ENCODE measurements at places on chromosomes 7 and 10.

GRCh38 chr7:157595086-157595855 lies 258.5 kb downstream of the DNAJB6 start:
- DNase-seq, result no peak

DNA sequence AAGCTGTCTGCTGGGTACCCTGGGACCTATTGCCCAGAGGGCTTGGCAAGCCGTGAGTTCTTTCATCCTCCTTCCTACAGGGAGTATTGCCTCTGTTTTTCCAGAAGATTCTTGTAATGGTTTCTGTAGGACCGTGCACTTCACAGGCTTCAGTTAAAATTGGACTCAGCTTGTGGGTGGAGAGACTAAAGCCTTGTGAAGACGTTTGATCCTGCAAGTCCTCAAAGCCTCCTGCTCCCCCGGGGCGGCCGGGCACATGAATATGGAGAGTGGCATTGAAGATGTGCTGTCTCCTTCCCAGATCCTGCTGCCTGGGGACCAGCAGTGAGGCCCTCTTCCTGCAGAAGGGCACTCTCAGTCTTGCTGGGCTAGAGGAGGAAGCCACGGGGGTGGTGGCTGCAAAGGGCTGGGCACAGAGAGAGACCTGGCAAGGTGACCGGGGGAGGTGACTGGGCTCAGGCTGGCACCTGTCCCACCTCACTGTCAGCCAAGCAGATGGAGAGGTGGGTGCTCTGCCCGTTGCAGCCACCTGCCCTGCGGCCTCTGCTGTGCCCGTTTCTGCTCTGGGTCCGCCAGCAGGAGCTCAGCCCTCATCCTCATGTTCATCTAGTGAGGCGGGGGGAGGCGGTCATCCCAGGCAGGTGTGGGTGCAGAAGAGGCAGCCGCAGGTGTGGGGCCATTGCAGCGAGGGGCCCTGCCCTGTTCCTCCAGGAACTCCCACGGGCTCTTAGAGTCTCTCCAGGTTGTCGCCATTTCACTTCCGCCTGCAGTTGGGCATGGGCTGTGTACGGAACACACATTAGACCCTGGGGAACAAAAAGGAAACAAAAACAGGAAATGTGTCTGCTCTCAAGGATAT lies 55.7 kb downstream of the TMEM209 start:
- no peak for DNase-seq

DNA sequence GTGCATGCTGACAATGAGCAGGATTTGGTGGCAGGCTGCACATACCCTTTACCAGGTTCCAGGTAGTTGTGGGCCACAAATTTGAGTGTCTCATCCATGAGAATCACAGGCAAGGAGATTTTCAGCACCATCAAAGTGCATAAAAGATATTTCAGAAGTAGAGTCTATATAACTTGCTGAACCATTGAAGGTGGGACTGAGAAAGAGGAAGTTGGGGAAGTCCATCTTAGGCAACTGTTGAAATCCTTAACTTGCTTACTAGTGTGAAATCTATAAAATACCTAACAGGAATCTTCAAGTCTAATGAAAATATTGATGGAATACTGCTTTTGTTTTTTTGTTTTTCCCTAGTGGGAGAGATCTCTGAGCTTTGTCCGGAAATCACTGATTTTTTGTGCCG lies 325.1 kb upstream of the PLXDC2 start:
- DNase-seq, result no peak

- no peak for DNase-seq
Measured at GRCh38 chr10:22761569-22762220, 47.3 kb upstream of the PIP4K2A start.

GRCh38 chr7:35260246-35260645 lies 6.3 kb upstream of the TBX20 start:
- no peak for DNase-seq

DNA sequence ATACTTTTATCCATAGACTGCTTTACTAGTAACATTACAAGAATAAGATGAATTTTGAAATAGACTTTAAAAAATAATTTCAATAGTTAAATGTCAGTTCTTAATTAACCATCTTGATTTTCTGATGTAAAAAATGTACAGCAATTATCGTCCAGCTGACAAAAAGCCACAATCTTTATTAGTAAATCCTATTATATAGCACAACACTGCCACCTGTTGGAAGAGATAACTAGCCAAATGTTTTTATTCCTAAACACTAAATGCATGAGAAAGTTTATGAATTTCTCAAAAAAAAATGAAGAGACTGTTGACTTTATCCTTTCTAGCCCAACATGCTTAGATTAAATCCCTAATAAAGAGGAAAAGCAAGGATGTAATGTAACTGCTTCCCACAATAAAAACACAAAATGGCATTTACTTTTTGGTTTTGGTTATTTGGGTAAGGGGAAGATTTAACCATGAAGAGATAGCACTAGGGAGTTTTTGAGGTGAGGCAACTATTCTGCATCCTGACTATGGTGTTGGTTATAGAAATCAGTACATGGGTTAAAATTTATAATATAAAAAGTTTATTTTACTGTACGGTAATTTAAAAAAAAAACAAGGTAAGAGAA lies 8.0 kb downstream of the COA1 start:
- DNase-seq, result no peak

DNA sequence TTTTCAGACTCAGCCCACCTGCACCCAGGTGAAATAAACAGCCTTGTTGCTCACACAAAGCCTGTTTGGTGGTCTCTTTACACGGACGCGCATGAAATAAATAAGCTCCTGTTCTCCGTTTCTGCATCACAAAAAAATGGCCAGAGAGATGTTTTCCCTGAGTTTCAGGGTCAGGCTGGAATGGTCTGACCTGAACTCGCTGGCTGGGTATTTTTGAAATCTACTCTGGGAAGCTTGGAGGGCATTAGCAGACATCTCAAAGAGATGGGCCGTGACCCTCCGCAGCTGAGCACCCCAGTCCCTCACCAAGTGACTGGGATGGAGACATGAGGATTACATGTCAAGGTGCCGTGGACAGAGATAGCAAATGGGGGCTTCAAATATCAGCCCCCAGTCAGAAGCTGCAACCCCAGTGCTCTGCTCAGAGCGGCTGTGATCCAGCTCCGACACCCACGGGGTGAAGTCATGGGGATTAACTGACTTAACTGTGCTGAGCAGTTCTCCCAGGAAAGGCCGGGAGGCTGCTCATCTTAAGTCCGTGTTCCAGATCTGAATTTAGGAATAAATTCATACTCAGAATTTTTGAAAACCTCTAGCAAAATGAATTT lies 22.3 kb downstream of the CALML5 start:
- no peak for DNase-seq

DNA sequence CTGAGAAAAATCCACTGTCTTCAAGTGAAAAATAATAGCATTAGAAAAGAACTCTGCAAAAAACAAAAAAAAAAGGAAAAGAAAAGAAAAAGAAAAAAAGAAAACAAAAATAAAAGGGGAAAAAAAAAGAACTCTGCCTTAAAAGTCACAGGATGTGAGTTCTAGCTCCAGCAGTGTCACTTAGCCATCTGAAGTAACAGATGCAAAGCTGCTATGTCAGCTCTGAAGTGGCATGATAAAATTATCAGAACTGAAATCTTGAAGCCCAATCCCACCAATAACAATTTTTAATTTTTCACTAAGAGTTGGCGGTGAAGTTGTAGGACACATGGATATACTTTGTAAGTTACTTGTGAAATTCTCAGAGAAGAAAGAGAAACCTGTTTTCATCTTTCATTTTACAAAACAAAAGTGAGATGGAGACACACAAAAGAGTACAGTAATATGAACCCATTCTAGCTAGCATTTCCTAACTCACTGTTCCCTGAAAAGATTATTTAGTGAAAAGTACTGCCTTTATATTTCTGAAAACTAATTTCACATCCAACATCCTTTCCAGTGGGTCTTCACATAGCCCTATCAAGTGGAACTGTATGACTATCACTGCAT lies 103.5 kb downstream of the ELAPOR2 start:
- no peak for DNase-seq

GRCh38 chr10:16481052-16481728 lies 40.5 kb downstream of the C1QL3 start:
- DNase-seq, result no peak

DNA sequence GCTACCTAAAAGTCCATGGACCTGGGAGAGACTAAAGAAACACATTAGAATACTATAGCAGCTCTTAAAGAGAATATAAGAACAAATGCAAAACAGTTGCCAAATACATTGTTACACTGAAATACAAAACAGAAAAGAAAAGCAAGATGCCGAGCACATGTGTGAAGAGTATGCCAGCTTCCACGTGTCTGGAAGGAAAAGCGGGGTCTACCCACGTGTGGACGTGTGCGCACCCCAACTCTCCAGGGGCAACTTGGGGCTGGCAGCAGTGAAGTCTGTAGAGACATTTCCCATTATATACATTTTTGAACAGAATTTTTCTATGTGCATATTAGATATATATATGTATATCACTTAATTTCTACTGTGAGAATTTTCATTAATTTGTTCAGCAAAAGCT lies 6.2 kb downstream of the VIPR2 start:
- no peak for DNase-seq

- no peak for DNase-seq
Measured at GRCh38 chr7:88363869-88364268, 57.2 kb upstream of the STEAP4 start.
